Type B pancreatic cell (in vitro differentiated cells): ENCODE measurements at places on chromosomes 16 and 17. TPM values are rescaled to one million over a fixed set of nuclear protein-coding genes. Genes with fewer than 3 reads are reported as not detected.

Gene CASKIN1
- total RNA-seq: 2.7 and 6.3 TPM in 2 replicates

Gene NT5M
- total RNA-seq: 0.90 and 5.9 TPM in 2 replicates

Gene MT1M
- not detected in 2 replicates for total RNA-seq

Gene MYH1
- not detected in 2 replicates for total RNA-seq

Gene ATP2A1
- 1.5 and 4.4 TPM in 2 replicates for total RNA-seq

Gene NATD1
- total RNA-seq: 9.8 and 10.7 TPM in 2 replicates

Gene FAM83G
- 8.3 and 18.5 TPM in 2 replicates for total RNA-seq

Gene RGS9
- total RNA-seq: 5.1 and 5.5 TPM in 2 replicates

DNA sequence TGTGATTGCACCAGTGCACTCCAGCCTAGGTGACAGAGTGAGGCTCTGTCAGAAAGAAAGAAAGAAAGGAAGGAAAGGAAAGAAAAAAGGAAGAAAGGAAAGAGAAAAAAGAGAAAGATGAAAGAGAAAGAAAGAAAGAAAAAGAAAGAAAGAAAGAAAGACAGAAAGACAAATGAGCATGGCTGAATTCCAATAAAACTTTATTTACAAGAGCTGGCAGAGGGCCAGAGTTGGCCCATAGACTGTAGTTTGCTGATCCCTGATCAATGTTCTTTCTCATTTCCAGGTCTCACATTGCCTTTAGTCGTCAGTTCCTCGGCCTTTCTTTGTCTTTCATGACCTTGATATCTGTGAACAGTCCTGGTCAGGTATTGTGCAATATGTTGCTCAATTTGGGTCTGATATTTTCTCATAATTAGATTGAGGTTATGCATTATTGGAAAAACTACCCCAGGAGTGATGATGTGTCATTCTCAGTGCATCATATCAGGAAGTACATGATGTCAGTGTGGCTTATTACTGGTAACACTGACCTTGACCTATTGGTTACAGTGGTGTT is 68.5 kb upstream of the MED9 start:
- no peaks in the 10 kb centered on the region for H3K36me3 ChIP-seq
- H3K4me1 ChIP-seq: peaks cover 7% of the 10 kb centered on the region
- no peak overlapping the region for H3K4me3 ChIP-seq
- no peak for DNase-seq
- no peak overlapping the region for H3K27ac ChIP-seq

DNA sequence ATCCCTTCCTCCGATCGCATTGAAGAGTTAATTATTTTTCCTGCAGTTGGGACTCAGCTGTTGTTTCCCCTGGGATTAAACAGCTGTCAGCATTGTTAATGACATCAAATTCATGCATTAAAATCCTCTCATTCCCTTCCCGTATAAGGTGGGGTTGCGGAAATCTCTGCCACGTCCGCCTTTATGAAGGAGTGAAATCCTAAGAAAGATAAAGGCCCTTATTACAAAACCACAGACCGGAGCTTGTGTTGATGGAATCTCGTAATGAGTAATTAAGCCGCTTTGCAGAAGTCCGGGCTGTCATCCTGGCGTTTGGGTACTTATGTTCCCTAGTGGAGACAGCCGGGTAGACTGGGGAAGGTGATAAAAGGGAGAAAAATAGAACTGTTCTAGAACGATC is 627.6 kb downstream of the MAF start:
- no peak overlapping the region for H3K27ac ChIP-seq
- no peaks in the 10 kb centered on the region for H3K36me3 ChIP-seq
- H3K4me1 ChIP-seq: peaks cover 17% of the 10 kb centered on the region
- peaks cover 5% of the 10 kb centered on the region for H3K27me3 ChIP-seq
- H3K4me3 ChIP-seq: no peak overlapping the region

GRCh38 chr16:17078931-17079631 is 391.7 kb downstream of the XYLT1 start:
- no peaks in the 10 kb centered on the region for H3K36me3 ChIP-seq
- H3K4me1 ChIP-seq: no peaks in the 10 kb centered on the region
- no peak overlapping the region for H3K4me3 ChIP-seq
- no peak overlapping the region for H3K27ac ChIP-seq
- H3K27me3 ChIP-seq: peaks cover 6% of the 10 kb centered on the region

GRCh38 chr17:78764871-78765270 is 17.2 kb downstream of the CYTH1 start:
- H3K27ac ChIP-seq: no peak overlapping the region
- peaks cover 4% of the 10 kb centered on the region for H3K36me3 ChIP-seq
- no peaks in the 10 kb centered on the region for H3K27me3 ChIP-seq
- peaks cover 16% of the 10 kb centered on the region for H3K4me1 ChIP-seq
- no peak for DNase-seq

GRCh38 chr16:53583401-53583800 is 80.4 kb upstream of the AKTIP start:
- no peak for DNase-seq
- H3K36me3 ChIP-seq: no peaks in the 10 kb centered on the region
- no peaks in the 10 kb centered on the region for H3K27me3 ChIP-seq
- H3K4me3 ChIP-seq: no peak overlapping the region
- H3K27ac ChIP-seq: no peak overlapping the region

GRCh38 chr17:36918211-36918691 is 19.0 kb upstream of the LHX1 start:
- DNase-seq: no peak
- no peaks in the 10 kb centered on the region for H3K36me3 ChIP-seq
- peaks cover 46% of the 10 kb centered on the region for H3K4me1 ChIP-seq
- H3K27me3 ChIP-seq: peaks cover 11% of the 10 kb centered on the region
- peak overlapping the region; percentile 22 for H3K4me3 ChIP-seq
- peak overlapping the region; percentile 43 for H3K27ac ChIP-seq

GRCh38 chr16:89330177-89330856 is 112.8 kb downstream of the ZNF778 start:
- DNase-seq: no peak
- no peaks in the 10 kb centered on the region for H3K27me3 ChIP-seq
- no peak overlapping the region for H3K4me3 ChIP-seq
- peaks cover 6% of the 10 kb centered on the region for H3K36me3 ChIP-seq

DNA sequence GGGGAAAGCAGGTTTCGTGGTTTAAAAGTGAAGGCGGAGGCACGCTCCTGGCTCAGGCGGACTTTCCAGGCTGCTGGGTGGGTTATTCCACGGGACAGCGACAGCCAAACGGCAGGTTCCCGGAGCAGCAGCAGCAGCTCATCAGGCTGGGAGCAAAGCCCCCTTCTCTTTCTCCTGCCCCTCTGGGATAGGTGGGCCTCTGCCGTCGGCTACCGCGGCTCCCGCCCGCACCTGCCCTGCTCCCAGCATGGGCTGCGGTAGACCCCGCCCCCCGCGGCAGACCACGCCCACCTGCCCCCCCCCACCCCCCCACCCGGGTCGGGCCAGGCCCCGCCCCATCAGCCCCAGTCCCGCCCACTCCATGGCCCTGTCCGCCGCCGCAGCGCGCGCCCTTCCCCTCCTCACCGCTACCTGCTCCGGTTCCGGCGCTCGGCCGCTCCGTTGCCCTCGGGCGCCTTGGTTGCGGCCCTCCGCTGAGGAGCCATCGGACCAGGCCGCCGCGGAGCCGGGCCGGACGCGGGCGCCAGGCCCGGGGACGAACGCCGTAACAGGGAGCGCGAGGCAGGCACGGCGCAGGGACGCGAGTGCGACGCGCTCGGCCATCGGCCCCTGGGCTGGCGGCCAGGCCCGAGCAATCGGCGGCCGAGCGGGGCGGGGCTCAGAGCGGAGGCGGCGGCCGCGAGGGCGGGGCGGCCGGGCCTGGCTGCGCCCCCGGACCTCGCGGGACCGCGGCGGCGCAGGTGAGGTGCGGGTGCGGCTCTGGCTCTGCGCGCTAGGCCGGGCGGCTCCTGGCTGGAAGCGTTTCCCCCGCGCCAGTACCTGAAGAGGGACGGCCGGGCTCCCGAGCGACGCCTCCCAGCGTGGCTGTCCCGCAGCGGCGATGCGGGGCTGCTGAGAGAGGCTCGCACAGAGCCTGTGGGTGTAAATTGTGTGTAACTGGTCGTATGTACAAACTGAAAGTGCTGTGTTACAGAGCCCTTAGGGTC is at the start of the genes HEXD and OGFOD3:
HEXD (plus strand) TSS at position 347 of the 986 bp plus-strand sequence. CDS start 1,453 bp downstream, outside the sequence.
OGFOD3 (minus strand) TSS at position 586 of the 986 bp plus-strand sequence; CDS start at position 485, 101 bp downstream.
- peak; percentile 89 for DNase-seq
- no peaks in the 10 kb centered on the region for H3K27me3 ChIP-seq
- H3K4me1 ChIP-seq: peaks cover 15% of the 10 kb centered on the region
- H3K27ac ChIP-seq: peak within 1 kb of the TSS; percentile 68

DNA sequence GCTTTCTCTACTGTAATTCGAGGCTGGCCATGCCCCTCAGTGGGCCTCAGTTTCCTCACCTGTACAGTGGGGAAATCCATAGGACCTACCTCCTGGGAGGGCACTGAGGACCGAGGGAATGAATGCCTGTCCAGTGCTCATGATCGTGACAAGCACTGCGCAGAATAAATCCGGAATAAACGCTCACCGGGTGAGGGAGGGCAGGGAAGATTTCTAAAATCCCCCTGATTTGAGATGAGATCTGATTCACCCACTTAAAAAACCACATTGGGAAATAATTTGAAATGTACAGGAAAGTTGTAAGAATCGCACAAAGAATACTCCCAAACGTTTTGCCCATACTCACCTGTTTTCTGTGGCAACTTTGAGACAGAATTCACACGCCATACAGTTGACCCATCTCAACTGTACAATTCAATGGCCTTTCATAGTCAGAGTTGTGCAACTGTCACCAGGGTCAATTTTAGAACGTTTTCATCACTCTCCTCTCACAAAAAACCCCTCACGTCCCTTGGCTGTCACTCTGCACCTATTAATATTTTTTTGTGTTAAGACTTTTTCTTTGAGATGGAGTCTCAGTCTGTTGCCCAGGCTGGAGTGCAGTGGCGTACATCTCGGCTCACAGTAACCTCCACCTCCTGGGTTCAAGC is 49.8 kb downstream of the IRF8 start:
- no peak for DNase-seq
- no peak overlapping the region for H3K4me3 ChIP-seq
- no peaks in the 10 kb centered on the region for H3K36me3 ChIP-seq
- H3K27ac ChIP-seq: no peak overlapping the region

DNA sequence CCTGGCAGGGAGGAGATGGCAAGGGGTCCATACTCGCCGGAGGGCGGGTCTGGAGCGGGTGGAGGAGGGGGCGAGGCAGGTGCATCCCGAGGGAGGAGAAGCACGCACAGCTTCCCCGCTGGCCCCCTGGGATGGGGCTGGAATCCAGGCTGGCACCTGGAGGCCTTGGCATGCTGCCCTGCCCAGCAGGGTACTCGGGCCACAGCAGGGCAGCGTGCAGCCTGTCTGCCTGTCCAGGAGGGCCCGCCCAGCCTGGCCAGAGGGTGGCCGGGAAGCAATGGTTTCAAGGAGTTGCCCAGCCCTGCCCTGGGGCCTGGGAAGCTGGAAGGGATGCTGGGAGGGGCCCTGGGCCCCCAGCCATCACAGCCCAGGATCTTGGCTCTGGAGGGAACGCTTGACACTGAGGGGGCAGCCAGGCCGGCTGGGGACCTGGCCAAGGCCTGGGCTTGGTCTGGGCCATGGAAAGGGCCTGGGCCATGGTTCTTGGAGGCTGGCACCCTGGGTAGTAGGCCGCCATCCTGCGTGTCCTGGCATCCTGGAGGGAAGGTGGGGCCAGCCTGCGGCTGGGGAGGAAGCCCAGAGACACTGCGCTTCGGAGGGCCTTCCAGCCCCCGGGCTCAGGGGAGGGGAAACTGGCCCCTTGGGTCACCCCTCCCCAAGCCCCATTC is 1.1 kb downstream of the GLIS2 start:
- no peak for DNase-seq
- H3K27me3 ChIP-seq: peaks cover 10% of the 10 kb centered on the region
- no peak overlapping the region for H3K27ac ChIP-seq
- H3K4me1 ChIP-seq: peaks cover 11% of the 10 kb centered on the region
- peak overlapping the region; percentile 84 for H3K4me3 ChIP-seq

DNA sequence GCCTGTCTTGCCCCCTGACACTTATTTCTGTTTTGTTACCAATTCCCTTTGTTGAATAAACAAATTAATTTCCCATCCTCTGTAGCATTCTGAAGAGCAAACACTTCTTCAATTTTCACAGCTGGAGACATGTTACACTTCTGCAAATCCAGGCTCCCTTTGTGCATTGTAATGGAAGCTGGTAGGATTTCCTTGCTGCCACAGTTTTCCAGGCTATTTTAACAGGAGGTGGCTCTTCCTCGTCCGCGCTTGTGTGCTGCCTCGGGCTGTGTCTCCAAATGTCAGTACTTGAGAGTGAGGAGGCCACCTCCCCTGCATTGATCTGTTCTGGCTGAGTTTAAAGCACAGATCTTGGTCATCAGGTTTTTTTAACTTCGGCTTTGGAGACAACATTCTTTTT is 40.0 kb downstream of the SOST start:
- no peak for DNase-seq
- no peaks in the 10 kb centered on the region for H3K36me3 ChIP-seq
- H3K27me3 ChIP-seq: peaks cover 23% of the 10 kb centered on the region

DNA sequence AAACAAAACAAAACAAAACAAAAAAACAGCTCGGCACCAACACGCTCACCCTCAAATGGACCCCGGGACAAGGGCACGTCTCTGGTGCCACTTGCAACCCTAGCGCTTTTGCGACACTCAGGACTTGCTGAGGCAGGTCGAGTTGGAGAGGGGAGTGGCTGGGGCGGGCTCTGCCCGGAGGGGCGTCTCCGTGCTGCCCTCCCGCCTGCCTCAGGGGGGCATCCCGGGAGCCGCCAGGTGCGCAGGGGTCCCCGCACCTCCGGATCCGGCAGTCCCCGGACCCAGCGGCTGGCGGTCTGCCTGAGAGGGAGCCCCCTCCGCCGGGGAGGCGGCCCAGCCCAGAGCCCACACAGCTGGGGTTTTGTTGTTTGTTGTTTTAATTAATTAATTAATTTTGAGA is at the start of gene SLC52A1:
SLC52A1 (minus strand) TSS at position 112 of the 400 bp plus-strand sequence. CDS start 820 bp downstream, outside the sequence.
- H3K36me3 ChIP-seq: no peaks in the 10 kb centered on the region
- no peak for DNase-seq
- H3K4me1 ChIP-seq: peaks cover 4% of the 10 kb centered on the region
- peaks cover 30% of the 10 kb centered on the region for H3K27me3 ChIP-seq

GRCh38 chr16:9612267-9612666 is 520.8 kb downstream of the HAPSTR1 start:
- no peak for DNase-seq
- H3K27me3 ChIP-seq: peaks cover 3% of the 10 kb centered on the region
- H3K36me3 ChIP-seq: no peaks in the 10 kb centered on the region
- no peak overlapping the region for H3K4me3 ChIP-seq
- H3K4me1 ChIP-seq: peaks cover 14% of the 10 kb centered on the region

DNA sequence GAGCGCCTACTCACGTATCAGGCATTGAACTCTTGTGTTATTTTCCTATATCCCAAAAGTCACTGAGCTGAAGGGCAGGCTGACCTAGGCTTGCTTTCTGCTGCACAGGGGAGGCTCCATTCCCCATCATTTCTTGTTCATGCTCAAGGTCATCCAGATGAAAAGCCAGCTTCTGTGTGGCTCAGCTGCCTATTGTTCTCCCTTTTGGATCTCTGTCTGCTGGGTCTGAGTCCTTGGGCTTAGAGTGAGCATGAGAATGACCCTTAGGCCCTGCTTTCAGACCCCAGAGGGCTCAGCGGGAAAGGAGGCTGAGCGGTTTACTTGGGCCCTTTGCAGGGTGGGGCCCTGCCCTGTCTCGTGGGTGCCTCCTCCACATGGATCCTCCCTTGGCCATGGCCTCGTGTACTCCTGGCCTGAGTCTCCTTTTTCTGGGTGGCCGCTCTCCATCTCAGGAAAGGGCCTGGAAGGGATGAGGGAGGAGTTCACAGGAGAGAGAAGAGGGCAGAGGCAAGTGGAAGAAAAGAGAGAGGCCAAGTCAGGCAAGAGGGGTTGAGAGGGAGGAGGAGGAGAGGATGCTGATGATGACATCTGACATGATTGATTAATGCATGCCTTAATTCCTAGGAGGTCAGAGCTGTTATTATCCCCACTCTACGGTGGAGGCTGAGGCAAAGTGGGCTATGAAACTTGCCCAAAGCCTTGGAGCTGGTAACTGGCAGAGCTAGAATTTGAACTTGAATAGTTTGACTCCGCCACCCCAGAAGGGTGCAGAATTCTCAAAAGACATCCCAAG is 19.8 kb upstream of the MAP3K14 start:
- H3K27me3 ChIP-seq: no peaks in the 10 kb centered on the region
- DNase-seq: no peak
- H3K27ac ChIP-seq: no peak overlapping the region
- peaks cover 9% of the 10 kb centered on the region for H3K4me1 ChIP-seq
- H3K36me3 ChIP-seq: no peaks in the 10 kb centered on the region
